ENCODE measurements at places on chromosomes 1 and 21.

GRCh38 chr1:203338335-203339036 is 12.4 kb downstream of the FMOD start:
- DNase-seq: peak; percentile 82

DNA sequence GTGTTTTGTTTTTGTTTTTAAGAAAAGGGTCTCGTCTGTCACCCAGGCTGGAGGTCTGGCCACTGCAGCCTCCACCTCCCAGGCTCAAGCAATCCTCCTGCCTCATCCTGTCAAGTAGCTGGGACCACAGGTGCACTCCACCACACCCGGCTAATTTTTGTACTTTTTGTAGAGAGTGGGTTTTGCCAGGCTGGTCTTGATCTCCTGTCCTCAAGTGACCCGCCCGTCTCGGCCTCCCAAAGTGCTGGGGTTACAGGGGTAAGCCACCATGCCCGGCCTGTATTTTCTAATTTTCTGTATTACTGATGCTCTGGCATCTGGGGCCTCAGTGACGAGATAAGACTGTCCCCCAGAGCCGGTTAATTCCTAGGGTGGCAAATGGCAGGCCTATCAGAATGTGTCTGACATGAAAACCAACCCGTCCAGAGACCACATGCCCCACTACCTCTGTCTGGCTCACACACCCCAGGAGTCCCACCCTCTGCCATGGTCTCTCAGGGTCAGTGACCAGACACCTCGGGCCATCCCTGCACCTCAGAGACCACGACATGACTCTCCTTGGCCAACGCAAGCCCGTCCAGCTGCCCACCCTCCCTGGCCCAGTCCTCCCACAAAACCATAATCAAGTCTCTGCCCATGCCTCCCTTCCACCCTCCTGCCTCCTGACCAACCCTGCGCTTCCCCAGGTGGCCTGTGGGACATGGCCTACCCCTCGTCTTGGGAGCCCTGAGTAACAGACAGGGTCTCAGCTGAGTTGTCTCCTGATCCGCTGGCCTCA is 12.5 kb downstream of the NPHP4 start:
- DNase-seq: no peak

DNA sequence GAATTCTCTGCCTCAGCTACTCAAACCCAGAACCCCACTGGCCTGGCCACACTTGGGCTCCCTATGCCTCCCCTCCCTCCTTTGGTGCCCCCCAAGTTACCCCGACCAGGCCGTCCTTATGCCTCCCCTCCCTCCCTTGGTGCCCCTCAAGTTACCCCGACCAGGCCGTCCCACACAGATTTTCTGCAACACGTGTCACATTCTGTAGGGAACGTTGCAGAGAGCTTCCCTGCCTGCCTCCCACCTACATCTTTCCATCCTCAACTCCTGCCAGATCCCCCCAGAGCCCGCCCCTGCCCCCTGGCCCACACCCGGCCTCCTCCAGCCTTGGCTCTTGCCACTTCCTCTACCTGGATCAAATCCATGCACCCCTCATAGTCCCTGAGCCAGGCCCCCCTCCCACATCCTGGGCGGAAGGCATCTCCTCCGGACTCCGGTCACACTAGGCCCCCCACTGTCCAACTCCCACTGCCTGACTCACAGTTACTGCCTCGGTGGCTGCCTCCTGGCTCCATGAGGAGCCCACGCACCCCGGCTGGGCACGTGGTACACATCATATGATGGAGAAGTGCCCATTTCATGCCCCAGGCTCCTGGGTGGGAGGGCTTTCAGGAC is 41.2 kb downstream of the KCNAB2 start:
- no peak for DNase-seq

- DNase-seq: peak; percentile 15
These were observed 104.3 kb upstream of the KRTAP19-8 start for GRCh38 chr21:31142600-31142999.

GRCh38 chr21:44437696-44438431 is 17.4 kb upstream of the LRRC3 start:
- no peak for DNase-seq

Measured in hematopoietic multipotent progenitor cell treated with erythropoietin and hydrocortisone succinate and interleukin-3 and kit ligand, for 6 days (in vitro differentiated cells).